Activated CD4-positive, alpha-beta T cell treated with anti-CD3 and anti-CD28 coated beads for 1 hour (primary cell): ENCODE measurements at places on chromosomes 6 and 20.

- DNase-seq: no peak
Measured at GRCh38 chr20:24236201-24236600, 233.2 kb upstream of the SYNDIG1 start.

DNA sequence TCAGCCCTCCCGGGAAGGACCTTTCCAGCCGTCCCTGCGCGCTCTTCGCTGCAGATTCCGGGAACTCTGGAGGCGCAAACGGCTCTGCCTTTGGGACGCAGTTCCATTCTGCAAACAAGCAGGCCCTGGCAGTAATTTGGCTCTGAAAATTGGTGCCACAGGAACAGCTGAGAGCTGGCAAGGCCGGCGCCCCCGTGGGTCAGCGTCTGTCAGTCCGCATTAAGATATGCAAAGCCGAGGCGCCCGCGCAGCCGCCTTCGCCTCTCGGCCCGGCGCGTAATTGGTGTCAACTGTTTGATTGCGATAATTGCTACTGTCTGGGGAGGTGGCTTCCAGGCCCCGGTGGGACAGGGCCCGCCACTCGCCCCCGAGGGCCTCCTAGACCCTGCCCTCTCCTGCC is 73.6 kb downstream of the NCR2 start:
- DNase-seq: no peak

GRCh38 chr6:106520711-106521401 is 108.4 kb downstream of the RTN4IP1 start:
- peak; percentile 66 for DNase-seq

GRCh38 chr6:170255426-170256125 is 35.3 kb downstream of the DLL1 start:
- no peak for DNase-seq

DNA sequence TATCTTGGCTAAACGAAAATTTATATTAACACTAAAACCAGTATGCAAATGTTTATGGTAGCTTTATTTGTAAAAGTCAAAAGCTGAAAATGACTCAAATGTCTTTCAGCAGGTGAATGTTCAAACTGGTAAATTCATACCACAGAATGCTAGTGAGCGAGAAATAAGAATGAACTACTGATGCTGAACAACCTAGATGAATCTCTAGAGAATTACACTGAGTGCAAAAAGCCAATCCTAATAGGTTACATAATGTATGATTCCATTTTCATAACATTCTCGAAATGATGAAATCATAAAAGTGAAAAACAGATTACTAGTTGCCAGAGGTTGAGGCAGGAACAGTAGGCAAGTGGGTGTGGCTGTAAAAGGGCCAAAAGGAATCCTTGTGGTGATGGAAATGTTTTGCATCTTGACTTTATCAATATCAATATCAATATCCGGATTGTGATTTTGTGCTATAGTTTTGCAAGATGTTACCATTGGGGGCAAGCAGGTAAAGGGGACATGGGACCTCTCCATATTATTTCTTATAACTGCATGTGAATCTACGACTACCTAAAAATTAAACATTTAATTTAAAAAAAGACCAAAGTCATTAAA is 26.1 kb downstream of the ZNF311 start:
- DNase-seq: no peak

- DNase-seq: peak; percentile 9
Measured at GRCh38 chr6:30781743-30782424, 37.5 kb upstream of the IER3 start.

DNA sequence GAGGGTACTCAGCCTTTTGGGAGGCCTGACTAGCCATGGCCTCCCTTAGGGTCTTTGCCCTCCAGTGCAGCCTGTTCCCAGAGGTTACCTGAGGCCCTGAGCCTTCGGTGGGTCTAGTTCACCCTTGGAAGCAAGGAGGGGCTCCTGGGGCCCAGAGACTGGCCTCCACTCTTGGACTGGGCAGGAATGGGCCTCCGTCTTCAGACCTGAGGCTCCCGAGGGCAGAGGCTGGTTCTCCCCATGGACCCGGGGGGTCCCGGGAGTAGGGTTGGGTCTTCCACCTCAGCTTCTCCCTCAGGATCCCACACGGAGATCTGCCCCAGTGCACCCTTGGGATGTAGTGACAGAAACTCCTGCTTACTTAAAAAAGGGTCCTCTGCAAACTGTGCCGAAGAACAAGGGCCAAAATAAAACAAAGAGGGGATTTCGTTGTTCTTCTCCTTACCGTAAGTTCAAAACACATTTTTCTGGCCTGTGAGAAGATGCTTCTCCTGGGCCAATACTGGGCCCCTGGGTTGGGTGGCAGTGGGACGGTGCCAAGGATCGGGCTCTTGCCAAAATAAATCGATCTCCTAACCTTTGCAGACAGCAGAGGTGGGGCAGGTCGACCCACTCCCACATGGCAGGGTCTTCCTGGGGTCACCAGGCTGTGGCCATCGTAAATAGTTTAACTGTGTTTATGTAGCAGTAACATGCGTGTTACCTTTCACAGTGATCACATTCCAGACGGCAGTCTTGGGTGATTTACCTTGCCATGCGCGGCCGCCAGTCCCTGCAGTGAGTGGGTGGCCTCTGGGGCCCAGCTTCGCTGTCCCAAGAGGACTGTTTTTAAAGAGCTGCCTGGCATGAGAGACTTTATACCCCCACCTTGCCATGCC is 151.8 kb downstream of the VEGFA start:
- DNase-seq: no peak

DNA sequence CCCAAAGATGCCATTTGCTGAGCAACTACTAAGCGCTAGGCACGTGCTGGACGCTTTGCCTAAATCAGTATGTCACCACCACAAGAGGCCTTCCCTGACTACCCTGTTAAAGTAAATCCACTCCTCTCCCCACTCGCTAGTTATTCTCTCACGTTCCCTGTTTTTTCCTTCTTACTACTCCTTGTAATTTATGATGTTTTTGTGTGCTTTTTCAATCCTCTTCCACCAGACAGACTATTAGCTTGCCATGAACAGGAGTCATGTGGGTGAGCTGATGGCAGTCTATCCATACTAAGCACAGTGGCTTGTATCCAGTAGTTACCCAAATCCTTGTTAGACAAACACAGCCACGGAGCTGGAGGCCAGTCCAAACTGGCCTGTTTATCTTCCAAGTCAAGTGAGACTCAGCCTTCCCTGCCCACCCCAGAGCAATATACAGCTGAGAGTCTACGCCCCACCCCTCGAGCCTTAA is 41.2 kb downstream of the C6orf132 start:
- DNase-seq: no peak

- no peak for DNase-seq
Measured at GRCh38 chr6:29899281-29899680, 43.1 kb upstream of the HLA-A start.
